CD4-positive, alpha-beta memory T cell (primary cell): ENCODE measurements at places on chromosomes 7 and 10. TPM values are rescaled to one million over a fixed set of nuclear protein-coding genes. Genes with fewer than 3 reads are reported as not detected.

The CPEB3 gene
- 1.5 TPM for polyA plus RNA-seq

The IFIT5 gene
- polyA plus RNA-seq, result 12.2 TPM

The SCRN1 gene
- polyA plus RNA-seq, result 2.3 TPM

The TMEM225B gene
- polyA plus RNA-seq, result 0.98 TPM

The TRIM74 gene
- not detected for polyA plus RNA-seq

The PILRA gene
- polyA plus RNA-seq, result 0.32 TPM

The ATG9B gene
- 36.6 TPM for polyA plus RNA-seq

The KIAA1217 gene
- polyA plus RNA-seq, result not detected

The COL28A1 gene
- polyA plus RNA-seq, result not detected

The LIPN gene
- polyA plus RNA-seq, result not detected

The TET1 gene
- 0.71 TPM for polyA plus RNA-seq
